Glomerular endothelial cell (primary cell): ENCODE measurements at places on chromosomes 12 and 14. TPM values are rescaled to one million over a fixed set of nuclear protein-coding genes. Genes with fewer than 3 reads are reported as not detected.

Gene RD3L
- not detected in 2 replicates for total RNA-seq

Gene COX8C
- not detected in 2 replicates for total RNA-seq

Gene RPS26
- total RNA-seq = 956 and 971 TPM in 2 replicates

Gene IFNG-AS1
- not detected in 2 replicates for total RNA-seq

Gene ACTN1
- total RNA-seq = 595 and 671 TPM in 2 replicates

Gene RASAL1
- total RNA-seq = not detected in 2 replicates

Gene SPTB
- total RNA-seq = 0.10 and 0.23 TPM in 2 replicates
